ENCODE measurements at places on chromosomes 7 and 10.
A peak's percentile ranks its signal among the peaks of the same experiment; 100 is the strongest.

DNA sequence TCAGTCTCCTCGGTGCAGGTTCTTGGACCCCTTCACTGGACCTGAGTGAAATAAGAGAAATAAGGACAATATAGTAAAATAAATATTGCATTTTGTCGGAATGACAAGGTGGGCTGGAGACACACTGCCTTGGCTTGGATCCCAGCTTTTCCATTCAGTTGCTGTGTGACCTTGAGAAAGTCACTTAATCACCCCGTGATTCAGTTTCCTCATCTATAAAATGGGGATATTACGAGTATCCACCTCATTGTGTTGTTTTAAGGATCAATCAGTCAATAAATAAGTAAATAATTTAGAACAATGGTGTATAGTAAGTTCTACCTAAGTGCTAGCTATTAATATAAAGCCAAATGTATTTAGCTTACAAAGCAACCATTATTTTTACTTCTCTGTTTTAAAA, 29.1 kb downstream of the HK1 start:
- no peaks in the 10 kb centered on the region for H3K27me3 ChIP-seq
- no peak overlapping the region for H3K4me3 ChIP-seq
- no peaks in the 10 kb centered on the region for H3K36me3 ChIP-seq
- no peak for DNase-seq
- H3K27ac ChIP-seq, result no peak overlapping the region
- no peaks in the 10 kb centered on the region for H3K4me1 ChIP-seq

GRCh38 chr10:29688230-29688661, 53.5 kb upstream of the SVIL start:
- H3K4me3 ChIP-seq, result no peak overlapping the region
- H3K4me1 ChIP-seq, result peaks cover 11% of the 10 kb centered on the region
- H3K27me3 ChIP-seq, result no peaks in the 10 kb centered on the region
- DNase-seq, result no peak
- no peaks in the 10 kb centered on the region for H3K36me3 ChIP-seq

DNA sequence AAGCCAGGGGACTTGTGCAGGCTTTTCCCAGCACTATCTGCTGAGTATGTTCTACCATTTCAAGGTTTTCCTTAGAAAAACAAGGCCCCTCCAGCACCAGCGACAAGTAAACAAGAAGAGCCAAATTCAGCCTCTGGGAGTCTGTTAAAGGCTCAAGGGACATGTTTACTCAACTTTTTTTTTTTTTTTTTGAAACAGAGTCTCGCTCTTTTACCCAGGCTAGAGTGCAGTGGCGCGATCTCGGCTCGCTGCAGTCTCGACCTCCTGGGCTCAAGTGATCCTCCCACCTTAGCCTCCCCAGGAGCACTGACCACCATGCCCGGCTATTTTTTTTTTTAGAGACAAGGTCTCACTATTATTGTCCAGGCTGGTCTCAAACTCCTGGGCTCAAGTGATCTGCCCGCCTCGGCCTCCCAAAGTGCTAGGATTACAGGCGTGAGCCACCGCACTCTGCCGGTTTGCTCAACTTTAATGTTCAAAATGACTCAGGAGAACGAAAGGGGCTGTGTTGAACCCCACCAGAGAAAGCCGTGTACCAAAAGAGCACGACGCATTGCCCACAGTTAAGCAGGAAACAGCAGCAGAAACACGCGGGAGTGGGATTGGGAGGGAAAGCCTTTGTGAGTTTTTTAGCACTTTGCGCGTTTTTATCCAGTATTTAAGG, 772 bp downstream of the PRDX3 start:
- peak overlapping the region; percentile 87 for H3K27ac ChIP-seq
- DNase-seq, result no peak
- H3K36me3 ChIP-seq, result peaks cover 8% of the 10 kb centered on the region
- peaks cover 10% of the 10 kb centered on the region for H3K4me1 ChIP-seq
- H3K4me3 ChIP-seq, result peak overlapping the region; percentile 97

GRCh38 chr10:45080331-45080730, 79.6 kb downstream of the ZNF22 start:
- H3K27ac ChIP-seq, result no peak overlapping the region
- DNase-seq, result no peak
- no peak overlapping the region for H3K4me3 ChIP-seq
- no peaks in the 10 kb centered on the region for H3K4me1 ChIP-seq
- no peaks in the 10 kb centered on the region for H3K27me3 ChIP-seq

DNA sequence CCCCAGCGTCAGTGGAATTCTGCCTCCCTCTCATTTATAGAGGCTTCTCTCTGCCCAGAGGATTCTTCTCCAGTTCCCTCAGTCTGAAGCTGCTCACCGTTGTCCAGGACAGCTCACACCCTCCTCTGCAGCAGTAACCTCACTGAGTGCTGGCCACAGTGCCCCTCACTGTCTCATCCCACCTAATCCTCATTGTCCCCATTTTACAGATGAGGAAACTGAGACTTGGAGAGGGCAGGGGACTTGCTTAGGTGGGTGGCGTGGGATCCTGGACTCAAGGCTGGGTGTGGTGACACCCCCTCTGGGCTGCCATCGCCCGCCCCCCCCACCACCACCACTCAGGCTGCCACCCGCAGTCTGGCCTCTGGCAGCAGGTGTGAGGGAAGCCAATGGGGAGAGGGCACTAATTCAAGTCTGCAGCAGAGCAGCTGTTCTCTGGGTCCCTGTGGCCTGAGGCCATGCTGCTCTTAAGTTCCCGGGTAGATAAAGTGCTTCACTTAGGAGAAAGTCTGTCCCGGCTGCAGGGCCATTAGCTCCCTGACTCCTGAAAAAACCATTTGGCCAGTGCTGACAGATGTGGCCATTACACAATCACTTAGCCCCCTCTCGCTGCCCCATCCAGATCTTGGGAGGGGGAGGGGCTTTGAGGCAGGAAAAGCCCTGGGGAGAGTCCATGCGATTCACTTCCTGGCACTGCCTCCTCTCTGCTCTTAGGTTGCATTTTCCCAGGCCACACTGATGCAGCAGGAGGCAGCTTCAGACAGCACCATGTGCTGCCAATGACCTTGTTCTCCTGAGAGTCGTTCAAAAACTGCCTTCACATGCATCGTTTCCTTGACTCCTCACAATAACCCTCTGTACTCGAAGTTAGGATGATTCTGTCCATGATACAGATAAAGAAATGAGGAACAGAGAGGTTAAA, 36.3 kb downstream of the DRGX start:
- no peak for DNase-seq
- H3K36me3 ChIP-seq, result no peaks in the 10 kb centered on the region
- no peak overlapping the region for H3K27ac ChIP-seq
- no peak overlapping the region for H3K4me3 ChIP-seq
- H3K4me1 ChIP-seq, result no peaks in the 10 kb centered on the region
- H3K27me3 ChIP-seq, result no peaks in the 10 kb centered on the region
